ENCODE measurements at places on chromosomes 7 and 10. TPM values are rescaled to one million over a fixed set of nuclear protein-coding genes. Genes with fewer than 3 reads are reported as not detected.

The EN2 gene
- total RNA-seq, result not detected

The SPAG6 gene
- total RNA-seq, result 0.41 TPM

The ADAM12 gene
- total RNA-seq, result 2.9 TPM

The PRKAR2B gene
- 282 TPM for total RNA-seq

The C10orf143 gene
- 0.41 TPM for total RNA-seq

The LRRD1 gene
- total RNA-seq, result 1.2 TPM

The TMEM72 gene
- not detected for total RNA-seq

The BMPER gene
- total RNA-seq, result 2.9 TPM

The PTF1A gene
- 0.41 TPM for total RNA-seq

The H2BK1 gene
- total RNA-seq, result not detected

The TDRD1 gene
- 0.41 TPM for total RNA-seq

The LOXL4 gene
- total RNA-seq, result not detected

The ATAD1 gene
- 85.6 TPM for total RNA-seq

The PDK4 gene
- 2.9 TPM for total RNA-seq

The GIMAP1 gene
- 0.82 TPM for total RNA-seq

The AGR3 gene
- not detected for total RNA-seq

The MALRD1 gene
- 1.2 TPM for total RNA-seq

The CHST3 gene
- total RNA-seq, result 3.3 TPM

The LIPN gene
- not detected for total RNA-seq

The SLC29A3 gene
- 1.2 TPM for total RNA-seq
